Activated CD4-positive, alpha-beta T cell treated with anti-CD3 and anti-CD28 coated beads, Interleukin-2, amount 10 ng/mL, durations not matched to agents 24 days and 14 days (primary cell): ENCODE measurements at places on chromosomes 1 and 21. TPM values are rescaled to one million over a fixed set of nuclear protein-coding genes. Genes with fewer than 3 reads are reported as not detected.

Gene F13B
- total RNA-seq: not detected in 2 replicates

Gene DUSP23
- 30.9 and 33.0 TPM in 2 replicates for total RNA-seq

Gene ZBTB40
- total RNA-seq: 18.2 and 19.0 TPM in 2 replicates

Gene NFIA
- total RNA-seq: 0.26 and 0.63 TPM in 2 replicates

Gene TP53BP2
- 37.1 and 47.7 TPM in 2 replicates for total RNA-seq

Gene S100B
- not detected in 2 replicates for total RNA-seq

Gene PGBD2
- 7.4 and 7.6 TPM in 2 replicates for total RNA-seq

Gene TSACC
- 0.47 and 0.82 TPM in 2 replicates for total RNA-seq

Gene ECM1
- 1.5 and 2.4 TPM in 2 replicates for total RNA-seq

Gene FCGR2B
- total RNA-seq: not detected in 2 replicates

Gene WDTC1
- 17.4 and 18.2 TPM in 2 replicates for total RNA-seq

Gene SFPQ
- total RNA-seq: 385 and 392 TPM in 2 replicates

Gene NLRP3
- total RNA-seq: 0.14 and 0.16 TPM in 2 replicates

Gene ELK4
- total RNA-seq: 81.8 and 83.1 TPM in 2 replicates

Gene RHD
- total RNA-seq: not detected in 2 replicates

Gene CFHR5
- total RNA-seq: not detected in 2 replicates

Gene AADACL4
- not detected in 2 replicates for total RNA-seq

Gene SUSD4
- not detected in 2 replicates for total RNA-seq

Gene ZNF593OS
- not detected in 2 replicates for total RNA-seq

Gene OR2T29
- not detected in 2 replicates for total RNA-seq

Gene LCA5L
- total RNA-seq: not detected in 2 replicates

Gene IQCC
- 6.1 and 6.4 TPM in 2 replicates for total RNA-seq

Gene SH2D2A
- total RNA-seq: 277 and 282 TPM in 2 replicates

Gene INAVA
- total RNA-seq: not detected in 2 replicates

Gene LSS
- 19.7 and 23.1 TPM in 2 replicates for total RNA-seq
